Hematopoietic multipotent progenitor cell treated with erythropoietin and hydrocortisone succinate and interleukin-3 and kit ligand, for 15 days (in vitro differentiated cells): ENCODE measurements at places on chromosomes 4 and X.

GRCh38 chr4:18440527-18441202, 419.1 kb upstream of the LCORL start:
- no peak for DNase-seq

GRCh38 chrX:70254909-70255308, 5.1 kb downstream of the P2RY4 start:
- DNase-seq = no peak

GRCh38 chr4:185573651-185574199, 38.4 kb upstream of the PDLIM3 start:
- no peak for DNase-seq

DNA sequence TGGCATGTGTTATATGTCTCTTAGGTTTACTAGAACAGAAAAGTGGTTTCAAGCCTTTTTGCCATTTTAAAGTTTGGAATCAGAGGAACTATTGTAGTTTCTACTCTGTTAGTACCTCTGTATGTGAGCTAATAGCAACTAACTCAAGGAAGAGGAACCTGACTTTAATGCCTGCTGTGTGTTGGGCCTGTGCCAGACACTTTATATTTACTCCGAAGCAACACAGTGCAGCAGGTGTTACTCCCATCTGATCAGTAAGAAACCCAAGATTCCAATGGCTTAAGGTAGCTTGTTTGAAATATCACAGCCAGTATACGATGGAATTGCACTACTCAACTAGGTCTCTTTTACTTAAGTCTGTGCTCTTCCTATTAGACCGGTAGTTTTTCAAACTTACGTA, 79.2 kb downstream of the USP9X start:
- no peak for DNase-seq

DNA sequence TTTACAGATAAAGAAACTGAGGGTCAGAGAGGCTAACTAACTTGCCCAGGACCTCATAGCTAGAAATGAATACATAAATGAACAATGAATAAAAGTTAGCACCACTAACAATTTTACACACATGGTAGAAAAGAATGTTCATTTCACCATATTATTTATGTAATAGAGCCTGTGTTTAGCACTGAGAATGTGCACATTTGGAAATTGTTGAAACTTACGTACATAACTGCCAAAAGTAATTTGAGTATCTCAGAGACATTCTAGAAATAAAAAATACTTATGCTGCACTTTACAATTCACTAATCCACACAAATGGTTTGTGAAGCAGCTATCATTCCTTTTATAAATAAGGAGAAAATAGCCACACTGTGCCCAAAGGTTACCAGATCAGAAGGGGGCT, 9.9 kb downstream of the CASK start:
- DNase-seq = no peak

DNA sequence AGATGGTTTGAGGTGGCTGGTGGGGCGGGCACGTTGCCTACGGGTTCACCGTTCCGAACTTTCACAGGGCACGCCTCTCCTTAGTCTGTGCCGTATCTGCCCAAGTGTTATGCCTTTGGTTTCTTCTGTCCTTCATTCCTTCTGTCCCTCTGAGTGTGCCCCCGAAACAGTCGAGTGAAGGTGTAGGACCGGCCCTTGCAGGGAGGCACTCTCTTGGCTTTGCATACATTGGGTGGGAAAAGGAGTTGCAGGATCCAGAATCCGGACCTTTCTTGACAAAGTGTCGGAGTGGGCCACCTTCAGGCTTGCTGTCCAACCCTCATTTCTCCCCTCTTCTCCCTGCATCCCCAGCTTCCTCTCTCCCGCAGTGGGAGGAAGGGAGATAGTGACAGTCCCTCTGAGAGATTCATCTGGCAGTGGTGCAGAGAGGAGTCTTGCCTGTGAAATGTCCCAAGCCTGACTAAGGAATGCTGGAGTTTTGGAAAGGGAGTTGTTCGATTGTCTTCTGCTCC, 569 bp downstream of the ARFIP1 start:
- no peak for DNase-seq

DNA sequence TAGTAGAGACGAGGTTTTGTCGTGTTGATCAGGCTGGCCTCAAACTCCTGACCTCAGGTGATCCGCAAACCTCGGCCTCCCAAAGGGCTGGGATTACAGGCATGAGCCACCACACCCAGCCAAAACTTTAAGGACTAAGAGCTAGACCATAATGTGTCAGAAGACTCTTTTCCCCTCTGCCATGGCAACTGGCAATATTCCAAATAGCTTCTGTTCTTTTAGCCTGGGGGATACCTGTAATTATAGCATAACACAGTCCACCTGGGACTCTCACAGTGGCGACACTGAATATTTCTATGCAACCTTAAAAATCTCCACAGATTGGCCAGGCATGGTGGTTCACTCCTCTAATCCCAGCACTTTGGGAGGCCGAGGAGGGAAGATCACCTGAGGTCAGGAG, 45.5 kb upstream of the RBM47 start:
- no peak for DNase-seq

GRCh38 chrX:48573690-48574269, 504 bp upstream of the RBM3 start:
- no peak for DNase-seq

- DNase-seq = no peak
Observed at GRCh38 chrX:150185766-150186165, 177.4 kb upstream of the MAMLD1 start.

GRCh38 chrX:101485212-101485949, at the start of gene ARMCX4:
Gene ARMCX4 (plus strand): TSS chrX:101485456. CDS start chrX:101488590, 3,134 bp downstream.
- no peak for DNase-seq

DNA sequence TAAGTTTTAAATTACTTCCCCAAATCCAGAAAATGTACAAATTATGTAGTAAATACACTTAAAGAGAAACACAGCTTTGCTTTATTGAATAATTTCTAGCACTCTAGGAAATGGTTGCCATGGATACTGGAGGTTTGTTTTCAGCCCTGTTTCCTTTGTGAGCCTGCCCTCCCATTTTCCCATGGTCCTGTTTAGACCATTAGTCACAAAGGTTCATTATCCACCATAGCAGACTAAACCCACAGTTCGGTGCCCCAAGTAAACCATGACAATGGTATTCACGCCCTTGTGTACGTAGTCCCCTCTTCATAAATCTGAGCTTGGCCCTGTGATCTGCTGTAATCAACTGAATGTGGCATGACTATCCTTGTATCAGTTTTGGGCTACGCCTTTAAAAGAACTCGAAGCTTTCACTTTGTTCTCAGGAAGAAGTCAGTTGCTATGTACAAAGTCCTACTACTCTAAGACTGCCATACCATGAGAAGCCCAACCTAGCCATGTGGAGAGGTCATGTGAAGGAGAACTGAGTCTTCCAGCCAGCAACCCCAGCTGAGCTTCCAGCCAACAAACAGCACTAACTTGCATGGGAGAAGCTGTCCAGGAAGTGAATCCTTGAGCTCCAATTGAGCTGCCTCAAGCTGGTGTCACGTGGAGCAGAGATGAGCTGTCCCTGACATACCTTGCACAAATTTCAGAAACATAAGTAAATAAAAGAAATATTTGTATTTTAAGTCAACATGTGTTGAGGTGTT, 300.4 kb downstream of the LDB2 start:
- no peak for DNase-seq

DNA sequence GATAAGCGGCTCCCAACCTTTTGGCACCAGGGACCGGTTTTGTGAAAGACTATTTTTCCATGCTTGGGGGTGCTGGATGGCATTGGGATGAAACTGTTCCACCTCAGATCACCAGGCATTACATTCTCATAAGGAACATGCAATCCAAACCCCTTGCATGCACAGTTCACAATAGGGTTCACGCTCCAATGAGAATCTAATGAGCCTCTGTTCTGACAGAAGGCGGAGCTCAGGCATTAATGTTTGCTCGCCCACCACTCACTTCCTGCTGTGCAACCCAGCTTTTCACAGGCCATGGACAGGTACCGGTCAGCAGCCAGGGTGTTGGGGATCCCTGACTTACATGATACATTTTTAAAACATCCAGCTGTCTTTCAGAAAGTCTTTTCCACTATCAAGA, 187.3 kb downstream of the SLC39A8 start:
- DNase-seq = no peak

DNA sequence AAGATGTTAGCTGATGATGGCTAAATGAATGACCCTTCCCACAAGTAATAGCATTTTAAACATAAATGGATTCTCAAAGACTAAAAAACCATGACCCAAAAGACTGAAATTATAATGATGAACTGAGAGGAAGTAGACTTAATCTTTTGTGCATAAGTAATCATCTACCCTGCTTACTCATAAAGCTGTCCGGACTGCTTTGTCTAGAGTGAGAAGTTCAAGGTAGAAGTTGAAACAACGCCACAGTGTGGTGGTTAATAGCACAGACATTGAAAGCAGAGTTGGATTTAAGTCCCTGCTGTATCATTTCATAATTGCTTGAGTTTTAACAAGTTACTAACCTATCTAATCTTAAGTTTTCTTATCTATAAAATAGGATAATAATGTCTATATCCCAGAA, 346.6 kb downstream of the CENPC start:
- DNase-seq = no peak

DNA sequence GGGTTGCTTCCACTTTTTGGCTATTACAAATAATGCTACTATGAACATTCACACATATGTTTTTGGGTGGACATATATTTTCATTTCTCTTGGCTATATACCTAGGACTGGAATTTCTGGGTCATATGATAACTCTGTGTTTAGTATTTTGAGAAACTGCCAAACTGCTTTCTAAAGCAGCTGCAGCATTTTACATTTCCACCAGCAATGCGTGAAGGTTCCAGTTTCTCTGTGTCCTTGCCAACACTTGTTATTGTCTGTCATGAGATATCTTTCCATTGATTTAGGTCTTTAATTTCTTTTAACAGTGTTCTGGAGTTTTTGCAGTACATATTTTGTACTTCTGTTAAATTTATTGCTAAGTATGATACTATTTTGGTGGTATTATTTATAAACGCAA, 48.3 kb downstream of the CLCN5 start:
- no peak for DNase-seq

DNA sequence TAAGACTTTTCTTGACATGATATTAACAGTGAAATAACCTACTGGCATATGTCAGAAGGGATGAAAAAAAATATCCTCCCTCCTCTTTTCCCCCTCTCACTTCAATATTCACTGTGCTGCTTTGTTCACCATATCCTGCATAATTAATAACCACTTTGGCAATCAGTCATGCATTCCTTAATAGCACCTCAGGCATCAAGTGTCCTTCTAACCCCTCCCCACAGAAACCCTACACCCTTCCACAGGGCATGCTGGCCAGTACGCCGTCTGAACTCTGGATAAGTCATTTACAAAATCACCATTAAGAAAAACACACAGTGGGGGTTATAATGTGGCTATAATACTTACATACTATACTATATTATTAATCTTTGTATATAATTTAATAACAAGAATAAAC, 165.9 kb downstream of the PDGFC start:
- DNase-seq = no peak

GRCh38 chr4:86286726-86287125, 73.1 kb downstream of the MAPK10 start:
- no peak for DNase-seq

DNA sequence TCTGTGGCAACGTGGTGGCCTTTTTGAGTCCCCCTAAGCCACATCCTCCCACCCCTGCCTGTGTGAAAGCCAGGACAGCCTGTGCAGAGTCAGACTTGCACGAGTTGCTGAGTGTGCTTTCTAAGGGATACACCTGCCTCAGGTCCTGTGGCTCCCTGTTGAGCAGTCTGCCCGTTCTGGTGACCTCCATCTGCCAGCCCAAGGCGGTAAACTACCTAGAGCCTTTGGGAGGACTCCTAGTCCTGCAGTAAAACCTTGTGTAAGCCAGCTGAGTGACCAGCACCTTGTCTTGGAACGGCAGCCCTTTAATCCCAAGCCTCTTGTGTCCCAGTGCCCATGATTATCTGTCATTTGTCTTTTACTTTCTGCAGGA, 69.3 kb downstream of the NBDY start:
- peak; percentile 4 for DNase-seq

- DNase-seq = no peak
Observed at GRCh38 chr4:145231906-145232700, 51.7 kb upstream of the OTUD4 start.

GRCh38 chrX:19350941-19351384, 7.2 kb downstream of the PDHA1 start:
- no peak for DNase-seq

- no peak for DNase-seq
Observed at GRCh38 chr4:124573056-124573455, 139.5 kb downstream of the ANKRD50 start.

GRCh38 chr4:82886147-82886942, 4.6 kb downstream of the SEC31A start:
- DNase-seq = no peak

DNA sequence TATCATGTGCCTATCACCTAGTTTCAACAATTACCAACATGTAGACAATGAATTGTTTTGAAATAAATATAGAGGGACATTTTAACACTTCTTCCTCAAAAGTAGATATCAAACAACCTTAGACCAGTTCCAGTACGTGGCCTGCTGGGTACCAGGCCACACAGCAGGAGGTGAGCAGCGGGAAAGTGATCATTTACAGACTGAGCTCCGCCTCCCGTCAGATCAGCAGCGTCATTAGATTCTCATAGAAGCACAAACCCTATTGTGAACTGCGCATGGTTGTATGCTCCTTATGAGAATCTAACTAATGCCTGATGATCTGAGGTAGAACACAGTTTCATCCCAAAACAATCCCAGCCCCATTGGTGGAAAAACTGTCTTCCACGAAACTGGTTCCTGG, 6.5 kb downstream of the BBS7 start:
- DNase-seq = no peak
